ENCODE measurements at places on chromosomes 2 and 18.

DNA sequence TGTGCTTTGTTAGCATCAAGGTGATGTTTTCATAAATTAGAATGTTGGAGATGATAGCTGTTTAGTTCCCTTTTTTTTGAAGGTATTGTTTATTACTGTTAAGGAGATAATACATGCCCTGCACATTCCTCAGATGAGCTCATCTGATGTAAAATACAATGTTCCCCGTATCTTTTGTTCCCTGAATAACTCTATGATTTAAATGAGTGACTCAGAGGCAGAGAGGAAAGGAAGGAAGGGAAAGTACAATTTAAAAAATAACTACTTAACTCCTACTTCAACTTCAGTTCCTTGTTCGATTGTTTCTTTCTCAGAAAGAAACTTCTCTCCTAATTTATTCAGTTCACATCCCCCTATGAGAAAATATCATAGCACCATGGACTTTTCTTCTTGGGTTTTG, 208.7 kb downstream of the KCNE4 start:
- no peak for DNase-seq

DNA sequence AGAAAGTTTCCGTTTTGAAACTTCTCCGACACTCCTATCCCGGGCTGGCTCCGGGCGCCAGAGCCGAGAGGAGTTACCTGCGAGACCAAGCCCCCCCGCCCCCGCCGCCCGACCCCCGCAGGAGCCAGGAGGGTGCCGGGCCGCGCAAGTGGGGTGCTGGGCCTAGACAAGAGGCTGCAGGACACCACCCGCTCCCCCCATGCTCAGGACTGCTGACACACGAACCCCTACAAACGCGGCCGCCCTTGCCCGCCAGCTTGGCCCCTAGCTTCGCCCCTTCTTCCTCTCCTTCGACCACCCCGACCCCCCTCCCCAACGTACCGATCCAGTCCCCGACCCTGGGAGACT, 497 bp downstream of the PLA2R1 start:
- DNase-seq = no peak

DNA sequence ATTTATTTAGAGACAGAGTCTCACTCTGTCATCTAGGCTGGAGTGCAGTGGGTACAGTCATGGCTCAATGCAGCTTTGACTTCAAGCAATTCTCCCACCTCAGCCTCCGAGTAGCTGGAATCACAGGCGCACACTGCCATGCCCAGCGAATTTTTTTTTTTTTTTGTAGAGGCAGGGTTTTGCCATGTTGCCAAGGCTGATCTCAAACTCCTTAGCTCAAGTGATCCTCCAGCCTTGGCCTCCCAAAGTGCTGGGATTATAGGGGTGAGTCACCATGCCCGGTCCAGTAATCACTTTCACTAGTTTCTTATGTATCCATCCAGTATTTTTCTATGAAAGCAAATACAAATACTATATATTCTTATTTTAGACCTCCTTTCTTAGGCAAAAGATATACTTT, 24.0 kb downstream of the PRKAG3 start:
- no peak for DNase-seq

DNA sequence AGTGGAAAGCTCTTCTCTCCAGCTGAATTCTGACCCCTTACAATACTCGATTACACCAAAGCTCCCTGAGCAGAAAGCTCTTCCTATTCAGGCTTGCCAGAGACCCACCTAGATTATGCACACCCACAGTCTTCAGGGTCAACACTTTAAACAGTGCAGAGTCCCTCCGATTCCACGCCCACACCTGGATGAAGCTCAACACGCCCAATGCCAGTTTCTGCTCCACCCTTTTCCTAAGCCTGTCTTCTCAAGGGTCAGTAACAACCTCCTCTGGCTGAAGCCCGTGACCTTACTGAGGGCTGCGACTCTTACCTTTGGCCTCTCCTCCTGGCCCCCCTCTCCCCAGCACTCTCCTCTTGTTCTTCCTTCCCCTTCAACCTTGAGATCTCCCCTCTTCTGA, 492.0 kb upstream of the SALL3 start:
- DNase-seq = no peak

- DNase-seq = no peak
Measured at GRCh38 chr2:39772086-39772811, 6.8 kb downstream of the THUMPD2 start.

DNA sequence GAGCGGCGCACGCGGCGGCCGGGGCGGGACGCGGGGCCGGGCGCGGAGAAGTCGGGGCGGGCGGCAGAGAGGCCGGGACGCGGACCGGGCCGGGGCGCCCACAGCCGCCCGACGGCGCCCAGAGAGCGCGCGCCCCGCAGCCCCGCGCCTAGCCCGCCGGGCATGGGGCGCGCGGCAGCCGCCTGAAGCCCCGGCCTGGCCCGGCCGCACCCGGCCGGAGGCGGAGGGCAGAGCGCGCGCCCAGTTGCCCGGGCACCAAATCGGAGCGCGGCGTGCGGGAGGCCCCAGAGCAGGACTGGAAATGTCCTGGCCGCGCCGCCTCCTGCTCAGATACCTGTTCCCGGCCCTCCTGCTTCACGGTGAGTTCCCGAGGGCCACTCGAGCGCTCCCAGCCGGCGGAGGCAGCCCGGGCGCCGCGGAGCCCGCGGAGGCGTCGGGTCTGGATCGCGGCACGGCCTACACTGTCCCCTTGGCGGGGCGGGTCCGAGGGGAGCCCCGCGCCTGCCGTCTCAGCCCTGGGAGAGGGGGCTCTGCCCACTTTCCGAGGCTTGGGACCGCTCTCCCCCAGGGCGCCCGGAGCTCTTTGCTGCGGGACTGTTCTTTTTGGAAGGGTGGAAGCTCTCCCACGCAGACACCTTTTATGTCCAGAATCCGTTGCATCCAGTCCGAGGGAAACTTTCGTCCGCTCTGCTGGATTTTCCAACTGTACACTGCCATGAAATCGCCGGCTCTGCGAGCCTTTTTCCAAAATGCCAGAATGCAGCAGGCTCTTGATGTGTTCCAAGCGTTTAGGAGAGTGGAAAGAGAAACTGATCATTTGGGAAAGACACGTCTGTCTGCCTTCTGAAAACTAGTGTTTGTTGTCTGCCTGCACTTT, 484 bp downstream of the APCDD1 start:
- no peak for DNase-seq

DNA sequence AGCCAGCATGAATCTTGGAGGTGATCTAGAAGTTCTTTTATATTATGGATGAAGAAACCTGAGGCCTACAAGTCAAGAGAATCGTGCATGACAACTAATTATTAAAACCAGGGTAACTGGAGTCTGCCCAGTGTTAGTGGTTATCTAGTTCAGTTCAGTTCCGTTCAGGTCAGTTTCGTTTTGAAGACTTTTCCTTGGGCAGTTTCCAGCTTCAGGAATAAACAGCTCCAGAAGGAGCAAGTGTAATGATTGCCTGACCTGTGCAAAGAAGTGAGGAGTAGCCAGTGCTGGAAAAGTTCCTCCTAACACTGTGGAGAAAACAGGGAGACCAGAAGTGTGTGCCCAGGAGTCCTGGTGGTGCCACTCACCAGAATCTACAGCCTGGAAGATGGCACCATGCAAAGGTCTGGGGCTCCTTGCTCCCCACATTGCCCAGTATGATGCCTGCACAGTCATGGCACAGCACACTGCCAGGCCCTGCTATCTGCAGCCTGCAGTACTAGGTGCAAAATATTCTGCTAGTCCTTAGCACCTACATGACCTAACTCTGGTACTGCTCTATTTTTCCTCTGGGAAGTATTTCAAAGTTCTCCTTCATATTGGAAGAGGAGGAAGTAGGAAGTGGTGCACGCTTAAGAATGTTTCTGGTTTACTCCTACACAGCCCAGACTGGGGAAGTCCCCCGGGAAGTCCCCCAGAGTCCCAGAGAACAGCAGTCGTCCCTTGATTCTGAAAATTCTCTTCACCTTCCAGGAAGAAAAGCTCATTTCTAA, 65.8 kb downstream of the SUMO1 start:
- DNase-seq = peak; percentile 57

DNA sequence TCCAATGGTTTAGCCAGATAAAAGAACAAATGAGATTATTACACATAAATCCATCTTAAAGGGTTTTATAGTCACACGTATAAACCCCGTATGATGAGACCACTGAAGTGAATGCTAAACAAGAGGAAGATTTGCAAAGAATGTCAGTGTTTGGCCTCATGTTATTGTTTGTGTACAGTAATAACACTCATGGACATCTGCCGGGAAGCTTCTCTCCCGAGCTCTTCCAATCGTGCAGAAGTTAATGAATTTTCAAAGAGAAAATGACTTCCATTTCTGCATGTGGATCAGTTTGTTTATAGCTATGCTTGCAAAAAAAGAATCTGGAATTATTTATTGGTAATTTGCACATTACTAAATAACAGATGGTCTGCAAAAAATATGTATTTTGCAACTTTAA, 88.5 kb upstream of the APCDD1 start:
- DNase-seq = no peak

- DNase-seq = no peak
Measured at GRCh38 chr2:23566241-23567142, 181.5 kb downstream of the KLHL29 start.

GRCh38 chr18:30280861-30281470, 761.6 kb downstream of the DSC3 start:
- DNase-seq = no peak

All from CD4-positive, alpha-beta T cell treated with Interleukin-2 at 100 ng/mL for 4 hours (primary cell).